NCI-H510A treated with DMSO at 0.1 percent for 48 hours (cell line): ENCODE measurements at places on chromosomes 1 and 21.
A peak's percentile ranks its signal among the peaks of the same experiment; 100 is the strongest.

GRCh38 chr1:218401998-218402785 lies 57.1 kb downstream of the TGFB2 start:
- peak; percentile 97 for DNase-seq

DNA sequence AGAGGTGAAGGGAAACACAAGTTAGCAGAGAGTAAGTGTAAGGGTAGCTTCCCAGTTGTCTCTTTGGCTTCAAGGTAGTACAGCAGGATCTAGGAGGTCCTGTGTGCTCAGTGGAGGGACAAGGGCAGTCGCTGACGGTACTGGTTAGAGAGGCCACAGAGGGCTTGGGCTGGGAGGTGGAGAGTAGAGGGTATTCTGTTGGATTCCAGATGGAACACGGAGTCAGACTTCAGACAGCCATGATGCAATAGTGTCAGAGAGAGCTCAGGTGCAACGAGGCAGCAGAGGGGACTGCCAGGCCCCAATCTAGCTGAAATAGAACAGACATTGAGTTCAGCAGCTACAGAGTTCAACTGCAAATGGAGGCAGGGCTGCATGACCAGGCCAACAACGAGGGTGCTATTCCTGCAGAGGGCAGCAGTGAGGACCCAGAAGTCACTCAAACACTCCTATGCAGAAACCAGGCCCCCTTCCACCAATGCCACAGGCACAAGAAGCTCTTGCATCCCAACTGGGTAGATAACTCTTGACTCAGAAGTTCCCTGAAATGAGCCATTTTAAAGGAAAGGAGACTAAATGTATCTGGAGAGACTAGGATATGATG lies 325.0 kb upstream of the ESRRG start:
- DNase-seq: no peak

- DNase-seq: no peak
These were observed 53.5 kb upstream of the FOXD3 start for GRCh38 chr1:63268876-63269275.

DNA sequence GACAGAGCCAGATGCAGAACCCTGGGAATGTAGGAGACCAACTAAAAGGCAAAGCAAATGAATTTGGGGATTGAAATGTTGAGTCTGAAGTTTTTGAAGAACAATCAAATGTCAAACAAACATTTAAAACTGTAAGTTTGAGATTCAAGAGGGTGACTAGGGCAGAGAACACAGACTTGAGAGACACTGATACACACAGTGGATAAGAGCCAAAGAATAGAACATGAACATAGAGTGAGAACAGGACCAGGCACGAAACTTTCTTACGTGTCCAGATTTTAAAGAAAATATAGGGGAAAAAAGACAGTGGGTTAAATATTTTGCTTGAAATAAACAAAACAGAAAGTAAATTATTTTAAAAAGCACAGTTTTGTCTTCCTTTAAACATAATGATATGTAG lies 115.7 kb downstream of the DPYD start:
- DNase-seq: no peak

DNA sequence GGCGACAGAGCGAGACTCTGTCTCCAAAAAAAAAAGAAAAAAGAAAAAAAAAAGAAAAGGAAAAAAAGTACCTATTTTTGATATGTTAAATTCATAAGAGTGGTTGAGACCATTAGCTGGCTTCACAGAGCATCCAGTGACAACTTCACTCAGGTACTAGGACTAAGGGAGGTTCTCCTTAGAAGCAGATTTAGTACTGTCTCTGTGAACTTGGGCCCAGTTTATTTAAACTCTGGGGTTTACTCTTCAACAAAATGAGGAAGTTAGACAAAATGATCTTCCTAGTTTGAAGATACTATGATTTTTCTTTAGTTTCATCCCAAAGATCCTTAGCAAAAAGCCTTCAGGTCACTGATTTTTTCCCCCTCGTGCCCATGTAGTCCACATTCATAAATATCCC lies 21.2 kb downstream of the MACO1 start:
- no peak for DNase-seq

GRCh38 chr1:162632217-162632666 lies at the start of gene DDR2:
Gene DDR2, plus strand, starts transcription at chr1:162632464. Its CDS starts 86,600 bp downstream, at chr1:162719064.
- no peak for DNase-seq

- DNase-seq: no peak
These were observed 97.3 kb downstream of the GLIS1 start for GRCh38 chr1:53641481-53642214.

GRCh38 chr1:117815926-117816325 lies 113.5 kb downstream of the GDAP2 start:
- DNase-seq: no peak

DNA sequence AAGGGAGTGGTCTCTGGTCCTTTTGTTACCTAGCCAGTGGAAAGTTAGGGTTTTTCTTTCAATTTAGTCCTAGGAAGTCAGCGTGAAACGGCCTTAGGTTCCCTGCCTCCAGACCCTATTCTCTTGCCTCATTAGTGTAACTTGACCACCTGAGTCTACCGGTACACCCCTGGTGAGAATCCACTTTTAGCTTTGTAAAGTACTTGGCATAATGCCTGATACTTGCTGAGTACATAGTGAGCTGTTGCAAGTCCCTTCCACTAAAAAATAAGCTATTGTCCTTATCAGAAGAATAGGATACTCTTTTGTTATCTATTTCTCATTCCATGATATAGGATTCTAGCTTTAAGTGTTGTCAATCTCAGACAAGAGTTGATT lies 228.8 kb downstream of the ST6GALNAC3 start:
- peak; percentile 89 for DNase-seq

DNA sequence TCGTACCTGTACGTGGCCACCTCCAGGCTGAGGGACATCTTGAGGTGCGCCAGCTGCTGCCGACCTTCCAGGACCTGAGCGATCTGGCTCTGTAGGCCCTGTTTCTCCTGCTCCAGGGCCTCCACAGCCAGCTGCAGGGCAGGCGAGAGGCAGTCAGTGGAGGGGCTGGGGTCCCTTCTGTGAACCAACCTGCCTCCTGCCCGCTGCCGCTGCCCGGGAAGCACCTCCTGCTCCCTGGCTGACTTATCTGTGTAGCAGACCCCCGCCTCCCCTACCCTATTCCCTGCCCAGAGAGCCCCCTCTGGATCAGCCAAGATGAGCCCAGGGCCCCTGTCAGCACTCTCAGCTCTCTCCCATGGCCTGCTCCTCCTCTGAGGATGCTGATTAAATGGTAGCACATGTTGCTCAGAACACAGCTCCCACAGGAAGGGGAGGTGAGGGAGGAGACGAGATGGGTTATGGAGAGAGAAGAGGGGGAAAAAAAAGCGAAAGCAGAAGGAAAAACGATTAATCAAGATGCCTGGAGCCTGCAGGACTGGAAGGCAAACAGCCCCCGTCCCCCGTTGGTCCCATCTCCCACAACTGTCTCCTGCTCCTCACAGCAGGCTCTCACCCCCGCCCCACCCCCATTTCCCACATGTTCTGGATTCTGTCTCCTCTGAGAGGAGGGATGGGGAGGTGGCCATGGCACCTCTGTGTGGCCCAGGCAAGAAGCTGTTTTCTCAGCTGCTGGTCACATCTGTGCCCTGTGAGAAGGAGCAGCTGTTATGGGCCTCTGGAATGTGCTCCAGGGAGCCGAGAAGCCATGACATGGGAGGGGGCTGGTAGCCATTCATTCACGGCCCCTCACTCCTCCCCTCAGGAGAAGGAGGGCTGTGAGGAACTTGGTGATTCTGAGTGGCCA lies 1.7 kb downstream of the NES start:
- no peak for DNase-seq

DNA sequence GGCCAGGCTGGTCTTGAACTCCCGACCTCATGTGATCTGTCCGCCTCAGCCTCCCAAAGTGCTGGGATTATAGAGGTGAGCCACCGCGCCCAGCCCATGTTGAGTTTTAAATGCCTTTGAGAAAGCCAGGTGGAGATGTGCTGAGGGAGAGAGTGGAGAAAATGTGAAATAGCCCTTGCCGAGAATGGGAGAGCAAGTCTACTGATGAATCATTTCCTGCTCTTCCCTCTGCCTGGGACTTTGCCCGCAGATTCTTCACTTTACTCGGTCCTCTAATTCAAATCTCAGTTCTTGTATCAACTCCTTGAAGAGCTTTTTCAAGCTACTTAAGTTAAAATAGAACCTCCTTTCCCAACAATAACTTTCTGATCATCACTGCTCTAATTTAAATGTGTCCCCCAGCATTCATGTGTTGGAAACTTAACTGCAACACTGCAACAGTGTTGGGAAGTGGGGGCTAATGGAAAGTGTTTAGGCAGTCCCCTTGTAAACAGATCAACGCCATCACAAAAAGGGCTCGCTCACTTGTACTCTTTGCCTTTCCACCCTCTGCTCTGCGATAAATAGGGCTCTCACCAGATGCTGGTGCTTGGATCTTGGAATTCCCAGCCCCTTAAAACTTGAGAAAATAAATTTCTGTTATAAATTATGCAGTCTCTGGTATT lies 27.8 kb downstream of the OSBPL9 start:
- DNase-seq: no peak

DNA sequence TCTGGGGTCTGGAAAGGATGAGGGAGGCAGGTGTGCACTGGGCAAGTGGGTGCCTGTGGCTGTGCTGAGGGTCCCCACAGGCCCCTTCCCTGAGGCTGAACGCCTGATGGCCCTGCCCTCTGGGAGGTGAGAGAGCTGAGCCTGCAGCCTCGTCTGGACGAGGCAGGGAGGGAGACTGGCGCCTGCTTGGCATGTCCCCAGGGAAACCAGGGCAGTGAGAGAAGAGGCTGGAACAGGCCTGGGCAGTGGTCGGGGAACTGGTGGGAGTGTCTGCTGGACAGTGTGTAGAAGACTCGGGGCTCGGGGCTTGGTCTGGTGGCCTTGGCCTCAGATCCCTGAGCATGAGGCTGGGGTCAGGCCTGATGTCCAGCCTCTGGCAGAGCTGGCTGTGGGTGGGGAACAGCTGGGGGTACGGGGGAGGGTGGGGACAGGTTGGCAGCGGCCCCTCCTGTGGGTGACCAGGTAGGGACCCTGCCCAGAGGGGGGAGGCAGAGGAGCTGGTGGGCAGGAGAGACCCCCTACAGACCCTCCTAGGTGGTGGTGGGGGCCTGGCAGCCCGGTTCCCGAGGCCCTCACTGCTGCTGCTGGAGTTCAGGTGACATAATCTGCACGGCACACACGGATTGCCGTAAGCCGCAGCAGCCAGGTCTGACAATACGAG lies 30.8 kb upstream of the PLCH2 start:
- no peak for DNase-seq

GRCh38 chr1:43448955-43449707 lies 4.6 kb downstream of the HYI start:
- no peak for DNase-seq

DNA sequence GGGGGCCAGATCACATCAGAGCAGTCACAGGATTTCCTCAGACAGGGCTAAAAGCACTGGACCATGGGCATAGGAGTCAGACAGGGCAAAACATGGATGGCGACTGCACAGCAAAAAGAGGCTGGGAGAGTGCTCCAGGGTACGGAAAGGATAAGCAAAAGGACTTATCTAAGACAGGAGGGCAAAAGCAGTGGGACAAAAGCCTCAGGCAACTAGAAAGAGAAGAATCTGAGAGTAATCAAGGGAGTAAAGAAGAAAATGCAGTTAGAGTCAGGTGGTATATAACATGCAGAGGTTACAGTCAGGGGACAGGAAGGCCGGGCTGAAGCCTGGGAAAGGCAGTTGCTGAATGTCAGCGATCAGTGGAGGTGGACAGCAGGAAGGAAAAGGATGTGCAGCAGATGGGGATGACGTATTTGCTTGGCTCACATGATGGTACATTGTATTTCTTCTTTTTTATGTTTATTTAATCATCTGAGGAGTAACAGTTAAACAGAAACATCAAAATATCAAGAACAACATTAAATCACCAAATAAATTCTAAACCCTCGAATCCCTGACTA lies 63.1 kb upstream of the CNN3 start:
- no peak for DNase-seq

GRCh38 chr1:153389973-153390879 lies 647 bp downstream of the S100A8 start:
- DNase-seq: no peak

DNA sequence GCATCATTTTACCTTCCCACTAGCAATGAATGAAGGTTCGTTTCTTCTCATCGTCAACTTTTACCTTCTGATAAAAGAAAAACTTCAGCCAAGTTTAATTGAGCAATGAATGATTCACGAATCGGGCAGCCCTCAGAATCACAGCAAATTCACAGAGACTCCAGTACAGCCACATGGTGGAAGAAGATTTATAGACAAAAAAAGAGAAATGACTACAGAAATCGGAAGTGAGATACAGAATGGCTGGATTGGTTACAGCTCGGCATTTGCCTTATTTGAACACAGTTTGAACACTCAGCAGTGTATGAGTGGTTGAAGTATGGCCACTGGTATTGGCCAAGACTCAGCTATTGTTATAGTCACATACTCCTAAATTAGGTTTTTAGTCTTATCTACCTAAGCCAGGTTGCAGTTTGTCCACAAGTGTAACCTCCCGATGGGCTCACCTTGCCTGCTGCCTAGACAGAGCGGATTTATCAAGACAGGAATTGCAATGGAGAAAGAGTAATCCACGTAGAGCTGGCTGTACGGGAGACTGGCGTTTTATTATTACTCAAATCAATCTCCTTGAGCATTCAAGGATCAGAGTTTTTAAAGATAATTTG lies 15.3 kb downstream of the AK4 start:
- no peak for DNase-seq

DNA sequence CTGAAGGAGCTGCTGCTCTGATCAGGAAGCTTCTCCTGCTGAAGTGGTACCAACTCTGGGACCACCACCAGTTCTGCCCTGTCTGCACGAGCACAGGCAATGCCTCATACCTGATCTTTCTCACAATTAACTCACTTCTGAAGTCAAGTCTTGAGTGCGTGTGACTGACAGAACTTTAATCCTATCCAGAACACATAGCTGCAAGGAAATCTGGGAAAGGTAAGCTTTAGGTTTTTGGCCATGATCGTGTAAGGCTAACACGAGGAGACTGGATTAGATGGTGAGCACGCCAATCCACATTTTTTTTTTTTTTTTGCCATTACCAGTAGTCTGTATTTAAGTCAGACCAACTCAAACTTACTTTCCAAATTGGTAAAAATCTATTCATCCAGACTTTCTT lies 101.3 kb downstream of the GIPC2 start:
- DNase-seq: no peak

DNA sequence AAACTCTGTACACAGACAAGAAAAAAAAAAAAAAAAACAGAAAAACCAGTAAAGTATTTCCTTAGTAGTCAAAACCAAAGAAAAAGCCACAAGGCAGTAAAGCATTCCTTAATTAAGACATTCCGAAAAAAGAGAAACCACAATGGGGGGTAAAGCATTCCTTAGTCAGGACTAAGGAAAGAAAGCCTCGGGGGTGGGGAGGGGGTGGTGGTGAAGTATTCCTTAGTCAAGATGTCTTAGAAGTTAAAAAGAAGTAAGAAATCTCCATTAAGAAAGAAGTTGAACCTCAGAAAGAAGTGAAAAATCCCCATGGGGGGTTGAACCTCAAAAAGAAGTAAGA lies 28.2 kb upstream of the FMO1 start:
- no peak for DNase-seq

DNA sequence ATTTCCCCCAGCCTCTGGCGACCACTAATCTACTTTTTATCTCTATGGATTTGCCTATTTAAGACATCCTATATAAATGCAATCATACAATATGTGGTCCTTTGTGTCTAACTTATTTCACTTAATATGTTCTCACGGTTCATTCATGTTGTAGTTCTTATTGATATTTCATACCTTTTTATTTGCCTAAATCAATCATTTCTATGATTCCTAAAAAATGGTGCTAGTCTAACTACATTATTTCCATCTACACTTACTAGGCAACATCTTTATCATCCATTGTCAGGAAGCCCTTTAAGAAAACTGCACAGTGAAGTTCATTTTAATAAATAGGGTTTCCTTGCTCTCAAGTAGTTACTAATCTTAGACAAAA lies 380 bp upstream of the FBXO28 start:
- DNase-seq: no peak

GRCh38 chr1:201137579-201138310 lies 10.8 kb upstream of the ASCL5 start:
- no peak for DNase-seq
